ENCODE measurements at places on chromosomes 4 and X.

DNA sequence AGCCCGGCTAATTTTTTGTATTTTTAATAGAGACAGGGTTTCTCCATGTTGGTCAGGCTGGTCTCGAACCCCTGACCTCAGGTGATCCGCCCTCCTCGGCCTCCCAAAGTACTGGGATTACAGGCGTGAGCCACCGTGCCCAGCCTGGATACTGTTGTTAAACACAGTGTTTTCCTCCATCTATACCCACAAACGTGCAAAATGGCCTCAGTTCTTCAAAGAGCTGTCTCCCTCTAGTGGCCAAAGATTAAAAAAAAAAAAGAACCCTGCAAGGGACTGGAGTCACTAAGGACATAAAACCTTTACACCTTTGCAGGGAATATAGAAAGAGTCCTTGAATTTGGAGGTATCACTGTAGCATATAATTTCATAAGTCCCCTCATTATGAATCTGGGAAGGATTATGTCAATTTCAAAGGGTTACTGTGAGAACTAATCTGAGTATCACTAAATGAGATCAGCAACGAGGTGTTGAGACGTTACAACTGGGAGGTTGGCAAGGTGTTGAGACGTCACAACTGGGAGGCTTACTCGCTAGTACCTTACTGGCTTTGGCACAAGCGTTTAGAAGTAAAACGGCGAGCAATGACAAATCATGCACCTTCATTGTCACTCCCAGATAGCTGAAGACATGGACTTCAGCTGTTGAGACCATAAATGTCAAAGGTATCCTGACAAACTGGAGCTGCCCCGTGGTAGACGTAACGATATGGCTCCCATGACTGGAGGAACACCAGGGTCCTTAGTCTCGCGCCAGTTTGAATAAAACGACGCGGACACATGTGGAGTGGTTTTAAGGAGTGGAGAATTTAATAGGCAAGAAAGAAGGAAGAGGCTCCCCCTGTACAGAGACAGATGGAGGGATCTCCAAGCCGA is 33.4 kb upstream of the ENPP6 start:
- DNase-seq: peak; percentile 66

- peak; percentile 35 for DNase-seq
These were observed 150.3 kb downstream of the MSL3 start for GRCh38 chrX:11908371-11908770.

DNA sequence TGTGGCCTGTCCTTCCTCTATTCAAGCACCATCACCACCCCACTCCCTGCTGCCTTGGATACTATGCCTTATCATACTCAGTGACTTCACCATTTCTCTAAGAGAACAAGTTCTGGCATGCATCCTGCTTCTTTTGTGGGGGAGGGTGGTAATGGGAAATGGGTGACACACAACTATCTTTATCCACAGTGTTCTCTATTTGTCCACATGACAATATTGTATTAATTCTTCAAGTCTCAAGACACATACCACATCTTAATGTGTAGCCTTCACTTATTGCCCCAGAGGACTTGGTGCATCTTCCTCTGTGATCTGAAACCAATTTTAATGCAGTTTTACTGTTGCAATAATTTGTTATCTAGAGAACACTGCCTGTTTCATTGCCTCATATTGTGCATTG is 29.3 kb upstream of the UGT2B7 start:
- DNase-seq: no peak

DNA sequence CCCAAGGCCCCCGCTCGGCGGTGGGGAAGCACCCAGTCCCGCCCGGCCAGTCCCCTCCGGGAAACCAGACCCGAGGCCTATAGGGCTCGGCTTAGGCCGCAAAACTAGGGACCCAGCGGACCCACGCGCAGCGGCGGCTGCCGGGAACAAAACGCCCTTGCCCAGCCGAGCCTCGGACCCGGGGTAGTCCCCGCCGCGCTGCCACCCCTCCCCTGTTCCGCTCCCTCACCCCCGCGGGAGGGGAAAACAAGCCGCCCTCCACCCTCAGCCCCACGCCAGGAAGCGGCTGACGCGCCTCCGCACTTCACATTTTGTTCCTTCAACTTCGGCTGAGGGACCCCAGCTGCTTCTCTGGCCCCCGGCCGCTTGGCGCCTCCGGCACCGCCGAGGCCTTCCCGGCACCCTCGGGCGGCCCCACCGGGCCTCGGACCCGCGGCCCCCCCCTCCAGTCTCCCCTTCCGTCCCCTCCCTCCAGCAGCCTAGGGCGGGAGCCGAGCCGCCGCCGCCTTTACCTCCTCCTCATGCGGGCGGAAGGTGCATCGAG is 694 bp downstream of the PDS5A start:
- no peak for DNase-seq

DNA sequence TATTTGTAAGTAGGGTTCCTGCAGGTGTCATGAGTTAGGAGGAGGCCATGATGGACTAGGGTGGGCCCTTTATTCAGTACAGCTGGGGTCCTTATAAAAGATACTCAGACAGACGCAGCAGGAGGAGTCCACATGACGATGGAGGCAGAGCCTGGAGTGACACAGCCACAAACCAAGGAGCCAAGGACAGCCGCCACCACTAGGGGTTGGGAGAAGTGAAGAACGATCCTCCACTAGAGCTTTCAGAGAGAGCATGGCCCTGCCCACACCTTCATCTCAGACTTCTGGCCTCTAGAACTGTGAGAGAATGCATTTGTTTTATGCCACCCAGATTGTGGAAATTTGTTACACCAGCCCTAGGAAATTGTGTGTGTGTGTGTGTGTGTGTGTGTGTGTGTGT is 31.1 kb downstream of the JAKMIP1 start:
- DNase-seq: no peak

DNA sequence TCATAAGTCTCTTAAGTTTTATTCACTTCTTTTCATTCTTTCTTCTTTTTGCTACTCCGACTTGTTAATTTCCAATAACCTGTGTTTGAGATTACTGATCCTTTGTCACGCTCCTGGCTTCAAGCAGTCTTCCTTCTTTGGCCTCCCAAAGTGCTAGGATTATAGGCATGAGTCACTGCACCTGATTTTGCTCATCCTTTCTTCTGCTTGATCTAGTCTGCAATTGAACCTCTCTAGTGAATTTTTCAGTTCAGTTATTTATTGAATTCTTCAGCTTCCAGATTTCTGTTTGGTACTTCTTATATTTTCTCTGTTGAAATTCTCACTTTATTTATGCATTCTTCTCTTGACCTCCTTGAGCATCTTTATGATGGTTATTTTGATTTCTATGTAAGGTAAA is 38.6 kb upstream of the SYTL5 start:
- no peak for DNase-seq
